HTR-8/SVneo (cell line): ENCODE measurements at places on chromosomes 3 and 15.

GRCh38 chr3:196087906-196088305, 6.0 kb upstream of the TFRC start:
- DNase-seq, result no peak

- peak; percentile 69 for DNase-seq
Measured at GRCh38 chr15:70788114-70789049, 25.0 kb upstream of the UACA start.

DNA sequence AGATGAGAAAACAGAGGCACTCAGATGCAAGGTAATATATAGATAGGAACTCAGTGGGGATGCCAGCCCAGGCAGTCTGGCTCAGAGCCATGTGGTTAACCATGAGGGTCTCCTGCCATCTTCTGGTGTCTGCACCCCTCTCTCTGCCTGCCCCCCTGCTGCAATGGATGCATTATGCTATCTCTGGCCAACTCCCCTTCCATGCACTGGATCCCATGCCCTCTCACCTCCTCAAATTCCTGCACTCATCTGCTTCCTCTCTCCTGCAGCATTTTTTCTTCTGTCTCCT, 163.2 kb downstream of the STT3B start:
- no peak for DNase-seq

GRCh38 chr3:181727341-181728032, 15.8 kb downstream of the SOX2 start:
- no peak for DNase-seq

DNA sequence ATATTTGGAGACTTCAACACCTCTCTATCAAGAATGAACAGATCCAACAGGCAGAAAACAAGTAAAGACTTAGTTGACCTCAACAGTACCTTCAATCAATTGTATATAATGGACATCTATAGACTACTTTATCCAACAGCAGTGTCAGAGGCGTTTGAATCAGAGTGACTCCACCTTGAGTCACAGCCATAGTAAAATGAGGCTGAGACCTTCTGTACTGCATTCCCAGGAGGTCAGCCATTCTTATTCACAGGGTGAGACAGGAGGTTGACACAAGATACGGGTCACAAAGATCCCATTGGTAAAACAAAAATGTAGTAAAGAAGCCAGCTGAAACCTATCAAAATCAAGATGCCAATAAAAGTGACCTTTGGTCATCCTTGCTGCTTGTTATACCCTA, 299.8 kb downstream of the CNTN3 start:
- no peak for DNase-seq

- DNase-seq, result no peak
Measured at GRCh38 chr15:74780523-74781430, 1.1 kb upstream of the CSK start.

DNA sequence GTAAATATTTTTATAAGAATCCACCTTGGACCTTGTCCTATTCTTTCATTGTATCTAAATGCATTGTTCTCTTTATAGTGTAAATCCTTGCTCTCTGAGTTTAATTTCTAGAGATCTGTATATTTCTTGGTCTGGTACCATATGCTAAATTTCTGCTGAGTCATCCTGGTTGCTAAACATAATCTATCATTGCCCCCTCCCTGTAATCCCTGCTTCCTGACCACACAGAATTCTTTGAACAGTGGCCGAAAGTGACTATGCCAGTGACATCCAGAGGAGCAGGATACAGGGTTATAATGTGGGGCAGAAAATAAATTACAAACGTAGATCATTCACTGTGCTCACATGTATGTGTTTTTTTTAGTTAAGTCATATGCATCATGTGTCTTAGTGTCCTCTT, 143.1 kb downstream of the DIPK2A start:
- DNase-seq, result no peak

DNA sequence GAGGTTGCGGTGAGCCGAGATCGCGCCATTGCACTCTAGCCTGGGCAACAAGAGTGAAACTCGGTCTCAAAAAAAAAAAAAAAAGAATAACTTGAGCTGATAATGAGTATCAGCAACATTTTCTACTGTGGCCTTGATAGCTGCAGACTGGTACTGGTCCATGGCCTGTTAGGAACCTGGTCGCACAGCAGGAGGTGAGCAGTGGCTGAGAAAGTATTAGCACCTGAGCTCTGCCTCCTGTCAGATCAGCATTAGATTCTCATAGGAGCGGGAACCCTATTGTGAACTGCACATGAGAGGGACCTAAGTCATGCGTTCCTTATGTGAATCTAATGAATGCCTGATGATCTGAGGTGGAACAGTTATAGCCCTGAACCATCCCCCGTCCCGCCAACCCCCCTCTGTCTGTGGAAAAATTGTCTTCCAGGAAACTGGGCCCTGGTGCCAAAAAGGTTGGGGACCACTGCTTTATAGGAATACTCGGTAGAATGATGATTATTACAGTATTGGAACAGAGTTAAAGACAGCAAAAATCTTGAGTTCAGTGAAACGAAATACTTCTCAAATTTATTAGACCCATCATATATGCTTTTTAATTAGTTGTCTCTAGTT, 126.0 kb downstream of the ZNF609 start:
- no peak for DNase-seq

GRCh38 chr15:25864966-25865365, 1.8 kb upstream of the ATP10A start:
- no peak for DNase-seq

DNA sequence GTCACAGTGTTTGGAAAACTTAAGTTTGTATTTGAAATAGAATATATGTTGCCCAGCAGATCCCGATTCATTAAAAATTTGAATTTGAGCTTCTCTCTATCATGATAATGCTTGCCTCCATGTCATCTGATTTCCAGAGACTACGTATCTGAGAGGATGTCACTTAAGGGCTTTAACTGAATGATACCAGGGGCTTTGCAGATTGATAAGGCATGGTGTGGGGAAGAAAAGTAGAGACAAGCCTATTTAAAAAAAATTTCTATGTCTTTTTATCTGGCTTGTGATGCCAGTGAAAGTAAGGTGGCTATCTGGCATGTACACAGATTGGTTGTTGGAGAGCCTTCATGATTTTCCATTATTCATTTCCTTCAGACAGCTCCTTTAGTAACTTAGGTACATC, 72.7 kb downstream of the UBE2E2 start:
- DNase-seq, result no peak

DNA sequence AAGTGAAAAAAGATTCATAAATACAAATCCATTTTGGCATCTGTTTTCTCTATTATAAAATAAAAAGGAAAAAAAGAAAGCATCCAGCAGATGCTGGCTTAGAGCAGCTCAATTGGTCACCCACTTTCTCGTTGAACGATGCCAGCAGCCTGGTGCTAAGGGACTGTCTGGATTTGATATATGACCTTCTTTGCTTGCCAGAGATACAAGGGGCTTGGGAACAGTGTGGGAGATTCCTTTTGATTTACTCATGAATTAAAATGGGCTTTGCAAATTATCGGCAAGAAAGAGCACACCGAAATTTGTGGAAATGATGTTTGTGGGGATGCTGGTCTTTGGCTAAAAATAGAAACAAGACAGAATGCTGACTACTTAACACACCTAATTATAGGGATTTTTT, 210.3 kb upstream of the STT3B start:
- DNase-seq, result no peak

- no peak for DNase-seq
Measured at GRCh38 chr3:153215497-153215896, 53.5 kb downstream of the RAP2B start.

GRCh38 chr15:47717036-47717612, at the start of gene SEMA6D:
Gene SEMA6D, plus strand, starts transcription at chr15:47717505. Its CDS starts 42,294 bp downstream, at chr15:47759799.
- peak; percentile 64 for DNase-seq

GRCh38 chr3:63795438-63795837, 23.7 kb upstream of the C3orf49 start:
- DNase-seq, result no peak

GRCh38 chr3:46974421-46975171, 1.9 kb downstream of the CCDC12 start:
- DNase-seq, result no peak

DNA sequence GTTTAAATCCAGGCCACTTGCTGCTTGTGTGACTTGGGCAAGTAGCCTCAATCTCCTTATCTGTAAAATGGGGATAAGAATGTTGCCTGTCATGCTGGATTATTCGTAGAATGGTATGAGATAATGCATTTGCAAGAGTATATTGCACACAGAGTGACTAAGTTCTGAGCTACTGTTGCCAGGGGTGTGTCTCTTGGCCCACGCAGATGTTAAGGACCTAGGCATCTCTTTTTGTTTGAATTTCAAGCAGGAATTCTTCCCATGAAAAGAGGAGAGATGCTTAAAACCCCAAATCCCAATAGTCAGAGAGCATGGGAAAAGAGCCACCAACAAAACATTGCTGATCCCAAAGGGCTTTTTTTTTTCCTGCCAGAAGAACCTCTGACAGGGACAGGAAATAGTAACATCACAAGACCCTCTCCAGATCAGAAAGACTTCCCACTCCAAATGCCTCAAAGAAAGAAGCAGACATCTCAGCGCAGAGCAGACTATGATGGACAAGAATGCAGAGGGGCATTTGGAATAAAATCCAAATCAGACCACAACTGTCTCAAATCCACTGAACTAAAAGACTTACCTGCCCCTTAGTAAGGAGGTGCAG, 90.5 kb downstream of the MRPL46 start:
- no peak for DNase-seq

- no peak for DNase-seq
Measured at GRCh38 chr15:92009162-92009561, 155.7 kb downstream of the SLCO3A1 start.
